ENCODE measurements at places on chromosomes 11 and 22.

DNA sequence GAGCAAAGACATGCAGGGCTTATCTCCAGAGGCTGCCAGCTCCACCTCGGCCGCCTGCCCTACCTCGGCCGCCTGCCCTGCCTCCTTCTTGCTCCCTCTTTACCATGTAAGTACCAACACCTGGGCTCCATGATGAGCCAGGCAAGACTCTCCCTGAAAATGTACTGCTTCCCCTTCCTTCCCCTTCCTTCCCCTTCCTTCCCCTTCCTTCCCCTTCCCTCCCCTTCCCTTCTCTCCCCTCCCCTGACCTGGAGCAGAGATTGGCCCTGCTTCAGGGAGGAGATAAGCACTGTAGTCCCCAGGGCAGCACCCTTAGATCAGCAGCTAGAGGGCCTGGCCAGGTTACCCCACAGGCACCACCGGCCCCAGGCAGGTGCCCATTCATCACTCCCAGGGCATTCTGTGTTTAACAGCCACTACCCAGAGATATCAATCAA is 25.4 kb upstream of the ADORA2A start:
- no peak for DNase-seq

- no peak for DNase-seq
Measured at GRCh38 chr22:49551446-49551845, 276.2 kb downstream of the BRD1 start.

- DNase-seq: peak; percentile 78
Measured at GRCh38 chr11:66388780-66389386, 17.3 kb upstream of the SLC29A2 start.

DNA sequence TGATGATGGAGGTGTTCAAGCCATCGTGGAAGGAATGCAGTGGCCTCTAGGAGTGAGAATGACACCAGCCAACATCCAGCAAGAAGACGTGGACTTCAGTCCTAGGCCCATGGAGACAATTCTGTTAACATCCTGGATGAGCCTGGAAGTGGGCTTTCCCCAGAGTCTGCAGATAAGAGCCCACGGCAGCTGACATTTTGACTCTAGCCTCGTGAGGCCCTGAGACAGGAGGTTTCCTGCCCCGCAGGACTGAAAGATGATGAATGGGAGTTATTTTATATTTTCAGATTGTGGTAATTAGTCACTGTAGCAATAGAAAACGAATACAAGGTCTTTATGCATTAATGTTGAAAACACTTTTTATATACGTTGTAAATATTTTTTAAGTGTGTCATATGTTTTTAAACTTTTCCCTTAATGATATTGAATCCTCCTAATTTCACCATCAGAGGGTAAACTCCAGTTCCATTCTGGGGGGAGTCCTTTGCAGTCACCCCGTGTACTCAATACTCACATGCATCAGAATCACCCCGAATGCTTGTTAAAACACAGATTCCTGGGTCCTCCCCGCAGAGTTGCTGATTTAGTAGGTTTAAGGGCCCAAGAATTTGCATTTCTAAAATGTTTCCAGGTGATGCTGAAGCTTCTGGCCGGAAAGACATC is 570 bp upstream of the TPCN2 start:
- no peak for DNase-seq

- DNase-seq: no peak
Measured at GRCh38 chr11:17724020-17724908, 4.9 kb downstream of the MYOD1 start.

- DNase-seq: no peak
Measured at GRCh38 chr11:1167256-1167655, 9.5 kb downstream of the MUC5AC start.

- DNase-seq: no peak
Measured at GRCh38 chr22:48299124-48299523, 1528.5 kb downstream of the BRD1 start.

- DNase-seq: no peak
Measured at GRCh38 chr11:128893578-128894285, 2.6 kb downstream of the KCNJ5 start.

DNA sequence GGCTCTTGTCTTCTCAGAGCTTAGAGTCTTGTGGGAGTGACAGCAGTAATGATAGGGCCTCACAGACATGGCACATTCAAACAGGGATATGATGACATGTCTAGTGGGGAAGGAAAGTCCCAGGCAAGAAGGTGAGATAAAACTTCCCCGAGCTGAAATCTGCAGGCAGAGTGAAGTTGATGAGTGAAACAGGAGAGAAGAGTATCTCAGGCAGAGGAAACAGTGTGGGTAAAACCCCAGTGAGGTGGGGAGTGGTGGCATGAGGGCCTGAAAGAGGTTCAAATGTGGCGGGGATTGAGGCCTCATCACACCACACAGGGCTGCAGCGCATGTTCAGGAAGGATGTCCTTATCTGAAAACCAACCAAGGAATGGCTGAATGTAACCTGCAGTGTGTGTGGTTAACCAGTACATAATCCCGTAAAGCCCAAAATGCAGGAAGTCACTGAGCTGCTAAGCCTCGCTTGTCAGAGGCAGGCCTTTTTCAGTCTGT is 153.8 kb upstream of the E2F8 start:
- no peak for DNase-seq

- DNase-seq: no peak
Measured at GRCh38 chr22:22703715-22704114, 59.3 kb downstream of the GGTLC2 start.

- DNase-seq: no peak
Measured at GRCh38 chr11:36110668-36111410, 167.0 kb downstream of the LDLRAD3 start.

DNA sequence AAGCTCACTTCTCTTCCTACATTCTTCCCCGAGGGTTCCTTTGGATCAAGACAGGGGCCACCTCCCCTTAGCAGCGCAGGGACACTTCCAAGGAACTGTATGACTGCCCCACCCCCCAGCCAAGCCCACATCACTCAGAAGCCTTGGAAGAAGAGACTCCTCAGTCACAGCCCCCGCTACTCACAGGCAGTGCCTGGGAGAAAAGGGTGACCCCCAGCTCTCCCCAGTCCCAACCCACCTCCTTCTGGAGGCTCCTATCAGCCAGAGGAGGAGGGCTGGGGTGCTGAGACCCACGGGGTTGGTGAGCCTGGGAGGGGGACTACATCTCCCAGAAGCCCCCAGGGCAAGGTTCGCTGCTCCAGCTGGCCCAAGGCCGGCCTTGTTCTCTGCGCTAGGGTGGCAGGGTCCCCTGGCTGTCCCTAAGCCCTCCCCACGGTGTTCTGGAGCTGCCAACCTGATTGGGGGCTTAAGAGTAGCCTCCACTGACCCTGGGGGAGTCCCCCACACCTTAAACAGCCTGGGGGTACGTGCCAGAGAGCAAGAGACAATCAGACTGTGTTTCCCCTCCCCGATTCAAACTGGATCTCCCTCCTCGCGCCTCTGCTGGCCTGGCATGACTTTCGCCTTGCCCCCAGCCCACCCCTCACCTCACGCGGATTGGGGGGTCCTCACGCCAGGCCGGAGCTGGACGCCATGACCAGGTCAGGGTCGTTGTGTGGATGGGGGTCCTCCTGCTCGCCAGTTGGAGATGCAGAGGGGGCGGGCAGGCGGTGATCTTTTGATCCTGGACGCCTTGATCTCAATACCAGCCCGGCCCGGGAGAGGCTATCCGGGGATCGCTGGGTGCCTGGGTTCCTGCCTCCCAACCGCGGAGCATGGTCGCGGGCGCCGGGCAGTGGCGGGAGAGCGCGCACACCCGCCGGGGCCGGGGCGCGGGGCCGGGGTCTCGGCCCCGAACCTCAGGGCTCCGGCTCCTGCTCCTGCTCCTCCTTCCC is 838 bp downstream of the BCL9L start:
- peak; percentile 19 for DNase-seq

DNA sequence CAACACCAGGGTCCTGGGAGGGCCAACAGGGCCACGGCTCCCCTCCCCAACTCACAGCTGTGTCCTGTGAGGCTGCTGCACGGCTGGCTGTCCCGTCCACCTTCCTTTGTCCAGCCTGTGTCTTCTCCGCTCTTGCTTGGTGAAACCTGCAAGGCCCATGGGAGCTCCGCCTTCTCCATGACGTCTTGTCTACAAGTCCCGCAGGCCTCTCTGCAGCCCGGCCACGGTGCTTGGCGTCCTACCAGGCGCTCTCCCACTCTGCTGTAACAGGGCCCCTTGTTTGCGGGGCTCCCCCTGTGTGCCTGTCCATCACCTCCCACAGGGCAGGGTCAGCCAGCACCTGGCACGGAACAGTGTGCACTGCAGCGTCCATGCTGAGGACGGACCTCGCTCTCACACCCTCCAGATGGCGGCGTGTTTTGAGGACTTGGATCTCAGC is 866.8 kb downstream of the TBC1D22A start:
- no peak for DNase-seq

DNA sequence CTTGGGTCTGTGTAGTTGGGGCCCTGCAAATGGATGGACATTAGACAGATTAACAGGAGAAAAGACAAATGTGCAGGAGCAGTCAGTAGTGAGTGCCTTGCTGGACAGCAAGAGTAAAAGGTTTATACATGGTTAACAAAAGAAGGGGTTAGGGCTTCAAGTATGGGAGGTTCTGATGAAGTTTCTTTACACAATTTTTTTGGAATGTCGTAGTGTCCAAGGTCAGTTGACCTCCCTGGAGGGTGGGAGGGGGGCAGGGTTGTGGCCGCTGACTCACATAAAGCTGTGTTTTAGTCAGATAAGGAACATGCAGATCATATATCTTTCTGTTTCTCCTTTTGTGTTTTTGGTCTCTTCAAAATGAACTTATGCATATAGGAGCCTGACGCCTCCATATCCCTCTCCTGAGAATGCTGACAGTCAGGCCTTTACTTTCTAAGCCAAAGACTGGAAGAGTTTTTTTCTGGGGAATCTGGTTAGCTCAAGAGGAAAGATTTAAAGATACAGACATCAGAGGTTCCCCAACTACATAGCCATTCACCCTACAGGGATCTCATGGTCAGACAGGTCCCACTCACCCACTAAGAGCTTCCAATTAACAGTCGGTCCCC is 134.3 kb downstream of the NECTIN1 start:
- peak; percentile 91 for DNase-seq

DNA sequence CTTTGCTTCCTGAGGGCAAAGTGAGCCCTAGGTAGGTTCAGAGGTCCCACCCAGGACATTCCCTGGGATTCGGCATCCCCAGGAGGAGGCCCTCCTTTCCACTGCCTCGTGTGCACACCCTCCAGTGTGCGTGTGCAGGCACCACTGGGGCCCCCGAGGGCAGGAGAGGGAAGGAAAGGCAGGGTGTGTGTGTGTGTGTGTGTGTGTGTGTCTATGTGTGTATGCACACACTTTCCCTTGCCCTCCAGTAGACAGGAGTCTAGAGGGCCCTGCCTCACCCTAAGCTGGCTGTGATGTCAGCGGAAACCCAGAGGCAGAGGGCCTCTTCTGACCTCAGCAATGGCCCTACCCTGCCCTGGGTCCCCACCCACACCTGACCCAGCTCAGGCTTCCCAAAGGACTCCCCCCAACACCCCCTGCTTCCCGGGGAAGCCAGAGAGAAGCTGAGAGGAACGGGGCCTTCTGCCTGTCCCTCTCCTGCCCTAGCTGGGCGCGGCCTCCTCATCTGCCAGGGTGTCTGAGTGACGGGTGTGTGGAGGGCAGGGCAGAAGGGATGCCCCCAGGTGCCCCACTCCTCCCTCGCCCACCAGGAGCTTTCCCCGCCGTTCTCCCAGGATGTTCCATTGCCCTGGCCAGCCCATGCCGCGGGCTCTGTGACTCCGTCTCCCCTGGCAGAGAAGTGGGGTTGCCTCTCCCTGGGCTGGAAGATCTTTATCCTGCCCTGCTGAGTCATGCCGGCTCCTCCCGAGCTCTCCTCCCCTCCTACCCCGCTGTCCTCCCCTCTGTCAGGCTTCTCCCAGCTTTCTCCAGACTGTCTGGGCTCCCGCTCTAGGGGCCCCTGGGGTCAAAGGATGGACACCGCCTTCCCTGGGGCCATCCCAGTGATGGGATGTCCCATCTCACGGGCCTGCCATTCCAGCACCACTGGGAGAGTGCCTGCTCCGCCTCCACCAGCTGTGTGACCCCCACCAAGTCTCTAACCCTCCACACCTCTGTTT is 6.0 kb upstream of the CLCF1 start:
- DNase-seq: no peak

DNA sequence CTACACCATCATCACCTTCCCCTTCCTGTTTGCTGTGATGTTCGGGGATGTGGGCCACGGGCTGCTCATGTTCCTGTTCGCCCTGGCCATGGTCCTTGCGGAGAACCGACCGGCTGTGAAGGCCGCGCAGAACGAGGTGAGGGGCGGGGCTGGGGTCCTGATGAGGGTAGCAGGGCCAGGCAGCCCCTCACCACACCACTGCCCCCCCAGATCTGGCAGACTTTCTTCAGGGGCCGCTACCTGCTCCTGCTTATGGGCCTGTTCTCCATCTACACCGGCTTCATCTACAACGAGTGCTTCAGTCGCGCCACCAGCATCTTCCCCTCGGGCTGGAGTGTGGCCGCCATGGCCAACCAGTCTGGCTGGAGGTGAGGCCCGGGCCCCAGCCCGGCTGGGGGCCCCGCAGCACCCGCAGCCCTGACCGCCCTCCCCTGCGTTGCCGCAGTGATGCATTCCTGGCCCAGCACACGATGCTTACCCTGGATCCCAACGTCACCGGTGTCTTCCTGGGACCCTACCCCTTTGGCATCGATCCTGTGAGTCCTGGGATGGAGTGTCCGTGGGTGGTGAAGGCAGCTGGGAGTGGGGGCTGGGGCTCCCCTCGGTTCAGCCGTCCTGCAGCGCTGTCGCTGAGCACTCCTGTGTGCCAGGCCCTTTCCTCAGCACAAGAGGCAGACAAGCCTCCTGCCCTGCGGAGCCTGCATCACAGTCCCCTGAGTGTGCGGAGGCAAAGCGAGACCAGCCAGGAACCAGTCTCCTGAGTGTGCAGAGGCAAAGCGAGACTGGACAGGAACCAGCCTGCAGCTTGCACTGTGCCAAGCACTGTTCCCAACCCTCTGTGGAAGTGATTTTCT is 8.8 kb downstream of the TCIRG1 start:
- DNase-seq: no peak

GRCh38 chr22:33848251-33848650 is 72.0 kb downstream of the LARGE1 start:
- DNase-seq: no peak

GRCh38 chr11:46020084-46020599 is 97.7 kb downstream of the LARGE2 start:
- no peak for DNase-seq

GRCh38 chr11:48006301-48006992 is 26.1 kb downstream of the PTPRJ start:
- DNase-seq: no peak

DNA sequence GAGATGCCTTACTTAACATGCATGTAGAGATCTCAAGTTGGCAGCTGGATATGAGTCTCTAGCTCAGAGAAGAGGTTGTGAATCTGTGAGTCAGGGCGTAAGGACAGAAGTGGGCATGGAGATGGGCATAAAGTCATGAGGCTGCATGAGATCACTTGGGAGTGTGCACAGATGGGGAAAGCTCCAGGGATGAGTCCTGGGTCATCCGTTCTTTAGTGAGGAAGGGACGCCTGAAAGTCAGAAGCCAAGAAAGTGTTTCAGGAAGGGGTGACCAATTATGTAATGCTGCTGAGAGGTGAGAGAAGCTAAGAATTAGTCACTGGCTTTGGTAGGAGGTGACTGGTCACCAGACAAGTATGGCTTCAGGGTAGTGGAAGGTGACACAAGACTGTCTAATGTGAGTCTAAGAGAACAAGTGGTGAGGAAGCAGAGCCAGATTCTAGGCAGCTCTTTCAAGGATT is 6.7 kb downstream of the ACP2 start:
- DNase-seq: peak; percentile 96

- no peak for DNase-seq
Measured at GRCh38 chr22:33438273-33438672, 380.1 kb upstream of the SYN3 start.
